Left lung (tissue), 14 donors: ENCODE measurements at places on chromosomes 2 and 18. TPM values are rescaled to one million over a fixed set of nuclear protein-coding genes. Genes with fewer than 3 reads are reported as not detected.

The C2orf66 gene
- 0.28 TPM for polyA plus RNA-seq

The CDKL4 gene
- 3.1 TPM for polyA plus RNA-seq

The SLC11A1 gene
- 0.82 TPM for polyA plus RNA-seq

The DHX57 gene
- 36.2 TPM for polyA plus RNA-seq

The CHRND gene
- polyA plus RNA-seq, result not detected

The TUBB6 gene
- polyA plus RNA-seq, result 55.6 TPM

The KYNU gene
- 0.84 TPM for polyA plus RNA-seq

The TBR1 gene
- polyA plus RNA-seq, result not detected

The KCNIP3 gene
- polyA plus RNA-seq, result 10.6 TPM

The TSPYL6 gene
- 0.21 TPM for polyA plus RNA-seq

The FSIP2 gene
- 1.3 TPM for polyA plus RNA-seq

The AP1S3 gene
- polyA plus RNA-seq, result 6.8 TPM

The GPBAR1 gene
- polyA plus RNA-seq, result 1.7 TPM

The SRD5A2 gene
- polyA plus RNA-seq, result 0.78 TPM

The NYAP2 gene
- polyA plus RNA-seq, result 0.06 TPM

The C2orf80 gene
- polyA plus RNA-seq, result not detected

DNA sequence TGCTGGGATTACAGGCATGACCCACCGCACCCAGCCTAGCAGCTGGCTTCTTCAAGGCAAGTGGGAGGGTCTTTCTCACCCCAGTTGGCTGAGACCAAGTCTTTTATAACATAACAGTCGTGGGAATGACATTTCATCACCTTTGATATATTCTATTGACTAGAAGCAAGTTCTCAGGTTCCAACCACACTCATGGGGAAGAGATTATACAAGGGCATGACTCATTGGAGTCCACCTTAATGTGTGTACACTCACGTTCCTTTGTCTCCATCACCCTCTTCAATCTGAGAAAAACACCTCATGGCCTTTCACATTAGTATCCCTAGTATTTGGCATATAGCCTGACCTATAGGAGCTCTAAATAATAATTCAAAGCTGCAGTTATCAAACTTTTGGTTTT, 2.8 kb upstream of the BBS5 start:
- no peak for DNase-seq

- no peak for DNase-seq
These were observed 173.8 kb downstream of the SEPTIN10 start for GRCh38 chr2:109439986-109440385.

GRCh38 chr2:220930271-220931076, 641.6 kb downstream of the EPHA4 start:
- peak; percentile 15 for DNase-seq

DNA sequence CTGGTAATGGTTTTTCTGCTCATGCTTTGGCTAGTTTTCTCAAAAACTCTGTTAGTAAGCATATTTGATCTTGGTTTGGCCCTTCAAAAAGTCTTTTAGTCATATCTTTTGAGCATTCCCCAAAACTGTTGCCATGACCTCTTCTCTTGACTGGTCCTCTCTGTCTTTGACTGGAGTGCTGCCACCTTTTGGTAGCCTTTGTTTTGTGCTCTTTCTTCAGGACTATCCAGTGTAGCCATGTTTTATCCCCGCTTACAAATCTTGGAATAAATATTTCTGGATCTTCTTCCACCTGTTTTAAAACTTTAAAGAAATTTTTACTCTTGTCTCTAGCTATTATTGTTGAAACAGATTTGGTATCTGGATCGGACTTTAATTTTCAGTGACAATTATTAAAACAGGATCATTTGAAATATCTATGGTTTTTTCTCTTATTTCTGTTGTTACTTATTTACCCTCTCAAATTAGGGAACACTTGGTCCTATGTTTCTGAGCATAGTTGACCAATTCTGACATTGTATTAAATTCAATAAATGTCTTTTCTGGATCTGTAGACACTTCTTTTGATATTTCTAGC, 965 bp upstream of the ELOA2 start:
- no peak for DNase-seq

DNA sequence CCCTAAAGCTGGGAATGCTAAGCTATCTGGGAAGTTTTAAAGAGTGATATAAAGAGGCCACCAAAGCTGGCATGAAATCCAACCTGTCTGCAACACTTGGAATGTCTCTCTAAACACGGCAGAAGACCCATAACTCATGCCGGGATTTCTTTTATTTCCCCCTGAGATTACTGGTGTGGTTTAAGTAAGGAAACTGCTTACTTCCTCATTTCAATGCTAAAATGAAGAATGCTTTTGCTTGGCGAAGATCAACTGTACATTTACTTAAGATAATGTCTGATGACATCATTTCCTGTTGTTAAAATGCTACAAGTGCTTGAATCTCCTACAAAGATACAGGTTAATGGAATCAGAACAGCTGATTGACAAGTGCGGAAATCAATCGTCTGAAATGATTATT, 353.8 kb upstream of the SALL3 start:
- DNase-seq, result no peak

GRCh38 chr2:46846536-46846935, 69.1 kb downstream of the MCFD2 start:
- no peak for DNase-seq

- DNase-seq, result no peak
These were observed 16.2 kb downstream of the PSTPIP2 start for GRCh38 chr18:46055838-46056230.

DNA sequence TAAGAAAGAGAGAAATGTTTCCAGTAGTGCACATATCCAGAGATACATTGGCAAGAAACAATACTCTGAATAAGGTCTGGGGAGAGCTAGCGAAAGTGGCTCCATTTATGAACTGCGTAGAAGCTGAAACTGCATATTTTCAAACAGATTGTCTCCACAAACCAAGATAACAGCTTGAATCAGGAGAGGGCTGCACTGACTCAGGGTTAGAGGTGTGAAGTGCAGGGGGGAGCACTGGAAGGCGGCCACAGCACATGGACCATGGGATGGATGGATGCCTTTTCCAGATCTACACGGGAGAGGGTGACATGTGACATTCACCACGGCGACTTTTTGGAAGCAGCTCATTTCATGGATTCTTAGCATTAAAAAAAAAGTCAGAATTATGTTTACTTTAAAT, 729.4 kb downstream of the RNF144A start:
- DNase-seq, result peak; percentile 36

DNA sequence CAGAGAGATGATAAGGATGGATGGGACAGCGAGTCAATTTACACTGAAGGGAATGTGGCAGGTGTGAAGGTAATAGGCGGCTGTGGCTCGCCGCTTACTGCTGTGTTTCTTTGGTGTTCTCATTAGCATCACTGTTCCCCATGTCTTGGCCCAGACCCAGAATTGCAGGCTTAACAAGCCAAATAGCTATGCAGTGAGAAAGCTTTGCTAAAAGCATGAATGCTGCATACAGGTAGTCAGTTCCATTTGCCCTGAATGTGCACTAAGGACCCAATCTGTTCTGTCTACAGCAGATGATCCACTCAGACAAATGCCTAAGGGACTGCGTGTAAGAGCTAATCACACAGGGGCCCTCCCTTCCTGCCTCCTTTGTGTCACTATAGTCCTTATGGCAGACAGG, 262.6 kb downstream of the DCDC2C start:
- no peak for DNase-seq

DNA sequence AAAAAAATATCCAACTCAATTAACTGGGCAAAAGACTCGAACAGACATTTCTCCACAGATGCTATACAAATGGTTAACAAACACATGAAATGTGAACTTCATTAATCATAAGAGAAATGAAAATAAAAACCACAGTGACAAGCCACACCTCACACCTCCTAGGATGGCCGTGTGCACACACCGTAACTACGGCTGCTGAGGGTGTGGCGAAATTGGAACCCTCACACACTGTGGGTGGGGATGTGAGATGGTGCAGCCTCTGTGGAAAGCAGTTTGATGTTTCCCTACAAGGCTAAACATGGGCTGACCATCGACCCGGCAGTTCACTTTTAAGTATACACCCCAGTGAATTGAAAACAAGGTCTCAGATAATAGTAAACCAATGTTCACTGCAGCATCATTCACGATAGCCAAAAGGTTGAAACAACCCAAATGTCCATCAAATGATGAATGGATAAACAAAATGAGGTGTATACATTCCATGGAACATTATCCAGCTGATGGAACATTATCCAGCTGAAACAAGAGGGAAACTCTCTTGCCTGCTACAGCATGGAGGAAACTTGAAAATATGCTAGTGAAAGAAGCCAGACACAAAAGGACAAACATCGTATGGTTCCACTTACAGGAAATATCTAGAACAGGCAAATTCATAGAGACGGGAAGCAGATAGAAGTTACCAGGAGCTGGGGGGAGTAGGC, 32.2 kb downstream of the ZAP70 start:
- no peak for DNase-seq

DNA sequence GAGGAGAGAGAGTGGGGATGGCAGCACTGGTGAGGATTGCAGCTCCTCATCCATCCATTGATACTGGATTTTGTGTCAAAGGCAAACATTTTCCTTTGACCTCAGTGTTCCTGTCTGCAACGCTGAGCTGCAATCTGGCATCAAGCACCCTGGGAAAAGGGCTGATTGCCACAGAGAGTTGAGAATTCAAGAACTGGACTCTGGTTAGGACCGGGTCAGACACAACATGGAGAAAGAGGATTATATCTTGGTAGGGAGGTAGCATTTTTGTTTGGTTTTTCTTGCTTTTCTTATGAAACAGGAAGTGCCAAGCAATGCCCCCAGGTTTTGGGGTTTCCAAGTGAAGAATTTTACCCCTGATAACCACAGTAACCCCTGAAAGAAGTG, 81.9 kb upstream of the PKDCC start:
- no peak for DNase-seq

GRCh38 chr2:159635006-159635789, 18.9 kb upstream of the BAZ2B start:
- DNase-seq, result no peak

- DNase-seq, result no peak
These were observed 289.9 kb upstream of the RBMS1 start for GRCh38 chr2:160783474-160783873.

DNA sequence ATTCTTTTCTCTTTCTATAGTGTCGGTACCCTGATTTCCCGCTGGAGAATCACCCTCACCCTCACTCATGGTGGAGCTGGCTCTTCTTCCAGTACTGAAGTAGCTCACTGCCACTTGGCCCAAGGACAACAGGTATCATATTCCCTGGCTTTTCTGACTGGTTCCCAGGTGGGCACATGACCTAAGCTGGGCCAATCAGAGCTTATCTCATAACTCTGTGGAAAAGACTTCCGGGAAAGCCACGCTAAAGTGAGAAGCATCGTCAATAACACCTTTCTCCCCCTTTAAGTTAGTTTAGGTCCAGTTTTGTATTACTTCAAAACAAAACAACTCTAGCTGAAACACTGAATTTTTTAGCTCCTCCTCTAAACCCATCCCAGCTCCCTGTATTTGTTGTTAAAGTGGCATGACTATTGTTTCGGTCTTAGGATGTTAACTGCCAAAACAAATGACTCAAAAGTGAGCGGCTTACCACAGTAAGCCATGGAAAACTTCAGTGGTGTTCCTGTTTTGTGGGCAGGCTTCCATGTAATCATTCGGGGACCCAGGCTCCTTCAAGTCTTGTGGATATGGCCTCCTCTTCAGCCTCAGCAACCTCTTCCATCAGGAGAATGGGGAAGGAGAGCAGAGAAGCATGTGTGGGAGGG, 137.4 kb upstream of the DLX2 start:
- DNase-seq, result no peak

DNA sequence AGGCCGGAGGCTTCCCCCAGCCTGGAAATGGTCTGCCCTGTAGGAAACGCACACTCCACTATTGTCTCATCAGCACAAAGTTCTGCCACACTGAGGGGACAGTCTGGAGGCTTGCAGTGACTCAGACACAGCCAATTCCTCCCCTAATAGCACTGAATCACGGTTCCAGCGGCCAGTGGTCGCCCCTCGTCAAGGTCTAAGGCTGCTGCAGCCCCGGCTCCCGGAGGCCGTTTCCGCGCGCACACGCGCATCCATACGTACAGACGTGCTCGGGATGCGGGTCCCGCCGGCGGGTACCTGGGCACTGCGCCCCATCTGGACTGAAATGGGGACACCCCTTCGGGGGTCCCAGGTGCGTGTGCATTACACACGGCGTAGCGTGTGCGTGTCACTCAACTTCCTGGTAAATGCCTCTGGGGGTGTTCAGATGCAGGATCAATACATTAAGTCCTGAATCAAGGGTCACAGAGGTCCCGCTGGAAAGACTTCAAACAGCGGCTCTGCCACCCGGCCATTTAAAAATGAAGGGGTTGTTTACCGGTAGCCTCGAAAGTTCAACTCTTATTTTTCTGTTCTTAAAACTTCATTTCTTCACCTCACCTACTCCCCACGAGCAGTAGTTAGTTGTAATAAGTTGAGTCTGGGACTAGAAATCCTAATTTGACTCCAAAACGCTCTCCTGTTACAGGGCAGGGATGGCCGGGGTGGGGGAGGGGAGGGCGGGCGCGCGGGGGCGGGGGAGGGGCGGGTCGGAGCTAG, 572 bp upstream of the ZNF516 start:
- peak; percentile 55 for DNase-seq

- no peak for DNase-seq
These were observed 191.9 kb downstream of the ARL4C start for GRCh38 chr2:234304950-234305349.

- peak; percentile 39 for DNase-seq
These were observed 119.4 kb downstream of the CYRIA start for GRCh38 chr2:16546128-16546754.

- DNase-seq, result no peak
These were observed 365.5 kb upstream of the ACVR2A start for GRCh38 chr2:147479358-147479757.

DNA sequence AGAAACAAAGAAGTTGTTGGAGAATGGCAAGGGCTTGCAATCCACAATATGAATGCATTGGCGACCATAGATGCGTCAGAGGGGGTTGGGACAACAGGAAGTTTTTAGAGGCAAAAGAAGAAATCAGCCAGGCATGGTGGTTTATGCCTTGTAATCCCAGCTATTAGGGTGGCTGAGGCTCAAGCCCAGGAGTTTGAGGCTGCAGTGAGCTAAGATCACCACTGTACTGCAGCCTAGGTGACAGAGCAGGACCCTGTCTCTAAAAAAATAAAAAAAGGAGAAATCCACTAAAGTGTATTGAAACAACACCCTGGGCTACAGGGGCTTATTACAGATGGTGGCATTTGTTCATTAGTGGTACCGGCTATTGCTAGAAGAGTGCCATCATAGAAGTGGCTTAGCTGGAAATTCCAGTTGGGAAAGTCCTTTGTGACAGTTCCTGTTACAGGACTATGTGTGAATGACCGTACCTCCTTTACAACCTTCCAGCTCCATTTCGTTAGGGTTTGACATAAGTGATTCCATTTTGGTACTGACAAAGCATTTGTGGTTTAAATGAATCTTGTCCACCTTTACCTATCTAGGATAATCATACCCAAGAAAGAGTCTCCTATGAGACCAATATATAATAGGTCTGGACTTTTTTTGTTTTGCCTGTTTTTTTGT, 10.7 kb upstream of the WDSUB1 start:
- peak; percentile 22 for DNase-seq

GRCh38 chr2:238525990-238526389, 99.3 kb downstream of the ASB1 start:
- DNase-seq, result no peak

- no peak for DNase-seq
These were observed 160.6 kb downstream of the MTCL1 start for GRCh38 chr18:8865934-8866333.

- DNase-seq, result no peak
These were observed 388.3 kb downstream of the TNS1 start for GRCh38 chr2:217614498-217614897.

- DNase-seq, result no peak
These were observed 294.5 kb downstream of the PLCL1 start for GRCh38 chr2:198098918-198099317.

- no peak for DNase-seq
These were observed 17.9 kb upstream of the CREB1 start for GRCh38 chr2:207511851-207512250.

- DNase-seq, result no peak
These were observed 8.9 kb downstream of the EPC2 start for GRCh38 chr2:148653437-148653836.
